ENCODE measurements at places on chromosomes 12 and 14.

DNA sequence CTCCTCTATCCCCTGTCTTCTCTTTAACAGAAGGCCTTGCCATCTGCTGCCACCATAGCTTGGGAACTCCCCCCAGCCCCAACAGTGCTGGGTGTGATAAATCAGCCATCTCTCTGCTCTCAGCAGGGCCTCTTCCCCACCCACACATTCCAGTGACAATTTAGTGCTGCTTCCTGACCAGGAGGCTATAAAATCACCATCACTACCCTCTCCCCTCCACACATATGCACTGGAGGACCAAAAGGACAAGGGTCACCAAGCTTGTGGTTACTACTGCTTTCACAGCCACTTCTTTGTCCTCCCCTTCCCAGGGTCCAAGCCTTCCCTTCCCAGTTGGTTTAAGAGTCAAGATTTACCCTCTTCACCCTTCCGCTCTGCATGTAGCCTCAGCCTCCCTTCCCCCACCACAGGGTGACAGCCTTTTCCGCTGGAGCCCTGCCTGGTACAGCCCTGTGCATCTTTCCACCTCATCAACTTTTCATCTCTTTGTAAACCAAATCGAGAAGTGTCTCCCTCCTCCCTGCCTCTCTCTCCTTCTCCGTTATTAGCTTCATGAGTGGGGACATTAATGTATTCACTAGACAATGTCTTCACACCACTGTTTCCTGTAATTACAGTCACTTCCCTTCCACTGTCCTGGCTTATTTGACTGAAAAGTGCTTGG is 9.4 kb downstream of the PSMB5 start:
- DNase-seq = no peak

- peak; percentile 13 for DNase-seq
These were observed 69.0 kb upstream of the RERGL start for GRCh38 chr12:18158774-18159557.

DNA sequence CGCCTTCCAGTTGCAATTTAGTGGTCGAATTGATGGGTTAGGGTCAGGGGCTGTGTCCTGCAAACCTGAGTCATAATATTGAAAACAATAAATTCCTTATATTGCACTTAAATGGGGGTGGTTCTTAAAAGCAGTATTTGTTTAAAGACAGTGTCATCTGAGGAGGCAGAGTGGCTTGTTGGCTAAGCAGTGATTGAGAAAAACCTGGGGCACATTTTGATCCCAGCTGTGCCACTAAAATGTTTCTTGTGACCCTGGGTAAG is 48.4 kb downstream of the FBXW8 start:
- no peak for DNase-seq

GRCh38 chr12:2902272-2902880 is 11.7 kb downstream of the TULP3 start:
- DNase-seq = no peak

- DNase-seq = no peak
These were observed 14.1 kb downstream of the TEDC1 start for GRCh38 chr14:105505101-105505500.

- DNase-seq = no peak
These were observed 11.4 kb downstream of the DGLUCY start for GRCh38 chr14:91125271-91125660.

- DNase-seq = peak; percentile 17
These were observed 22.4 kb downstream of the XRCC3 start for GRCh38 chr14:103692871-103693270.

DNA sequence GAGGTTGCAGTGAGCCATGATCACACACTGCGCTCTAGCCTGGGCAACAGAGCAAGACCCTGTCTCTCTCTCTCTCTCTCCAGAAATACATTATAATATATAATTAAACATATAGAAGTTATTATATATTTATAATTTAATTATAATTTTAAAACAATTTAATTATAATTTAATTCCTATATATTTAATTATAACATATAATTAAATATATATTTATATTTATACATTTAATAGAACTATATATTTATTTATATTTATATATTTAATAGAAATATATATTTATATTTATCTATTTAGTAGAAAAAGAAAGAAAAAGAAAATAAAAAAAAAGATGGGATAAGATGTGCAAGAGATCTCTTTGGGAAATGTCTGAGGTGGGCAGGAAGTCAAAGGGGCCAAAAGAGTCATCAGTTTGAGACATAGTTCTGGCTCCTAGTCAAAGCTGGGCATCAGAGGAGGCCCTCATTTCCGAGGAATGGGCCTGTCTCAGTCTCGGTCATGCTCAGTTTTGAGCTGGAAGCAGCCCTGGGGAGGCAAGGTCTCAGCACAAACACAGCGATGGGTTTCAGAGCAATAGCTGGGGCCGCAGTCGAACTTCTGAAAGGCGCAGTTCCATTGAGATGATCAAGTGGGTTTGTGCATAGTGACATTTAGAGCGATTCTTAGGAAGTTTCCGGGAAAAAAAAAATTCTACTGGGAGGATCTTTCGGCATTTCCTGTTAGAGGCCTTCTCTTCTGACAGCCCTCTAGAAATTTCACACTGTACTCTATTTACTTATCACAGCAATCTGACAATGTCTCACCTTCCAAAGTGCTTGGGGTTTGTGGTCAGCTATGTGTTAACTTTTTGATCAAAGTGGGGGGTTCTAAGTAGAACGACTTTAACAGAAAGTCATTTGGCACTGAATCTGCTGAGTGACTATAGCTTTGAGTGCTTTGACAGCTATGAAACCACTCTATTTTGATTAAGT is 58.7 kb upstream of the GZMB start:
- no peak for DNase-seq

GRCh38 chr12:62928632-62929031 is 6.3 kb downstream of the PPM1H start:
- no peak for DNase-seq

DNA sequence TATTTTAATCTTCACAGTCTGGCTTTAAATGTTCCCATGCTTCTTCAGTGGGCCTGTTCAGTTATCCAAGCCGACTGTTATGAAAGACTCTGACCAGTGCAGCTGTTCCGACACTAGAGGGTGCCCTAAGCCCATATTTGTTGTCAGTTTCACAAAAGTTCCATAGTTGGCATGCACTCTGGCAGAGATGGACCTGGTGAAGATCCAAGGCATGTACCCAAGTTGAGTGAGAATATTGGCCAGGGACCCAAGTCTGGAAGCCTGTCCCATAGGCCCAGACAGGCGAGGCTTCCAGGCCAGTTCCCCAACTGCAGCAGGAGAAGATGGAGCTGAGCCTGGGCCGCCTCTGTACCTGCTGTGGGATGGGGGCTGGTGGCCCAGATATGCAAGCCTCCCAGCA is 27.4 kb upstream of the GUCY2C start:
- peak; percentile 58 for DNase-seq

All from GM20000 (cell line).